AG08396 (cell line): ENCODE measurements at places on chromosomes 12 and 14.
A peak's percentile ranks its signal among the peaks of the same experiment; 100 is the strongest.

GRCh38 chr12:67026487-67027246 is 242.5 kb upstream of the CAND1 start:
- no peak for DNase-seq

DNA sequence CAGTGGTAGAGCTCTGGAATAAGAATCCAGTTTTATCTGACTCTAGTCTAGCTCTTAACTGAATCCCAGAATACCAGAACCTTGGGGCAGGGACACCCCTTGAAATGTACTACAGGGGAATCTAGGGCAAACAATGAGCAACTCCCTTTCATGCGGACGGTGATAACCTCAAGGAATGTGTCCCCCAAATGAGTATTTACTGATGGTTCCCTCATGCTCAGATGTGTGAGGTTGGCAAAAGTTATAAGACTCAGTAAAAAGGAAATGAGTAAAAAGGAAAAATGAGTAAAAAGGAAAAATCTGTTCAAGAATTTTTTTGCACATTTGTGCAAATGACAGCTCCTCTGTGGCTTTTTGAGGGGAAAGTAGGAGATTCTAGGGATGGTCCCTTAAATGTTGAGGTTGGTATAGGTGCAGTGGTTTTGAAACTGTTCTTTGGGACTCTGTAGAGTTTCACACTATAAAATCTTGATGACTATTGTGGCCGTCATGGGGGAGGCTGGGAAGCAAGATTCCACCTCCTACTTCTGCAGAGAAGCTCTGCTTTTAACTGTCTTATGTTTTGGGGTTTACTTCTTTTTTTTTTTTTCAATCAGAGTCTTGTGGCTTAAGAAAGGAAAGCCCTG is 58.6 kb downstream of the NRXN3 start:
- no peak for DNase-seq

DNA sequence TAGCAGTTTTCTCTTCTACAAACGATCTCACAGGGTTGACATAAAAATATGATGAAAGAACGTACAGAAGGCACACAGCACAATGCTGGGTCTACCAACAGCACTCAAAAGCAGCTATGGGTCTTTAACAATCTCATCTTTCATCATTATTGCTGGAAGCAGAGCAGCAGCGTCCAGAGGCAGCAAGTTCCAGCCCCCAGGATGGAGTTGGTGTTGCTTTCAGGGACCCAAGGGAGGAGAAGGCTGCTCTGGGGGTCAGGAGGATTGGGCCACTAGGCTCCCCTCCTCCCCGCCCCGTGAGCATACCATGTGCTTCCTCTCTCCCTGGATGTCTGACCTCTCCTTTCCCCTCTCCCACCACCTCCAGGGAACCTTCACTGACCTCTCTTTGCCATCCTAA is 13.3 kb downstream of the KCTD10 start:
- no peak for DNase-seq

DNA sequence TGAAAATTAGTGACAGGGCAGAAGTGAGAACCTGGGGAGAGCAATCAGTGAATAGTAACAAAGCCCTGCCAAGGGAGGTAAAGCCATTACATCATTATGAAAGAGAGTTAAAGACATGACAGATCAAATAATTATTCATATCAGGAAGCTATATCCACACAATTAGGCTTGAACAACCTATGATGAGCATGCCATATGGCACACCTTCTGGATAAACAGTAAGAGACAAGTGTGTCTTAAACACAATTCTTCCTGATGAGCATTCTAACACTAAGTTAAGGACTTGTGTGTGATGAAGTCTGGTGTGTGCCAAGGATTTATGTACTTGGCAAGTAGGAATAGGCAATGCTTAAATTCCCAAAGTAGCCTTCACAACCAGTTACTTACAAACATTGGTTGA is 76.1 kb downstream of the GALNT4 start:
- no peak for DNase-seq

DNA sequence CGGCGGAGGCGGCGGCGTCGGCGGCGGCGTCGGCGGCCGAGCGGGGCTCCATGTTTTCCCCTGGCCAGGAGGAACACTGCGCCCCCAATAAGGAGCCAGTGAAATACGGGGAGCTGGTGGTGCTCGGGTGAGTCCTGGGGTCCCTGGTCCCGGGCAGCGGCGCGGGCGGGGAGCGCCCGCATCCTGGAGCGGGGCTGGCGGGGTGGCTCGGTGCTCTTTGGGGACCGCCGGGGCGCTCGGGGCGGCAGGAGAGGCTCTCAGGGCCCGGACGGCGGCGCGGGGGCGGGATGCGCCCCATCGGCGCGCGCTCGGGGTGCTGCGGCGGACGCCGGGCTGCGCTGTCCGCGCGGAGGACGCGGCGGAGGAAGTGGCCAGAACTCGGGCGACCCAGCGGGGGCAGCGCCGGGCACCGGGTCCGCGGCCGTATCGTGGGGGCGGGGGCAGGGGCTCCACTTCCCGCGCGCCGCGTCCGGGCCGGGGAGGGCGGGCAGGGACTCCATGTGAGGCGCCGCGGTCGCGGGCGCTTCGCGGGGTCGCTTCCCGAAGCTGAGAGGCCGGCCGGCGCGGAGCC is 485 bp downstream of the PELI2 start:
- peak; percentile 45 for DNase-seq

DNA sequence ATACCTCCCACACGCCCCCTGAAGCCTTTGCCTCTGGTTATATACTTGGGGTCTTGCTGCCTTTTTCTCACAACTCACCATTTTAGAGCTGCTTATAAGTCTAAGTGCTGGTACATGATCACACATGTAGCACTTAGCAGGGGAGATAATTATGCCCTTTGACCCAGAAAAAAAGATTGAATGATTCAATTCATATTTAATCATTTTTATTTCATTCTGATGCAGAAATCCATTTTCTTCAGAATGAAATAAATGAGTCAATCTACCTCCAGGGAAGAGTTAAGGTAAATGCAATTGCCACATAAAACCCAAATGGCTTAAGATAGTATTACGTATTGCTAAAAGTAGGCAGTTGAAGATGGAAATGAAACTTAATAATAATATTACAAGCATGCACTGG is 414.6 kb upstream of the PRICKLE1 start:
- no peak for DNase-seq

- DNase-seq: peak; percentile 85
These were observed at the start of gene MDP1 for GRCh38 chr14:24215495-24216344. TSS of gene MDP1 (minus strand) at chr14:24216066. CDS start at chr14:24215955, 111 bp downstream.

DNA sequence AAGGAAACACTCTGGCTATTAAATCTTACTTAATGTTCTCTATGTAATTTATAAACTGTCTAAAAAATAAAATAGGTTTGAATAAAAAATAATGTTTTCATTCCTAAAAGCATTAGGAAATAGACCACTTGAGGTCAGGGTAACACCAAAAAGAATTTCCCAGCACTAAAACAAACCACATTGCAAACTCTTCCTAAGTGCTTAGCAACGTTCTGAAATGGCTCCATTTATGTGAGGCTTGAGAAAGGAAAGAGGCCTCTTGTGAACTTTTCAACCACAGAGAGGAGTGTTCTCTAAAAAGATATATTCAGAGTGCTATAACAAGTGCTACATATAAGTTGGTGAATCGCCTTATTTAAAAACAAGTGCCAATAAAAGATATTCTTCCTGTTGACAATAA is 42.7 kb downstream of the ALX1 start:
- DNase-seq: no peak

- peak; percentile 49 for DNase-seq
These were observed 6.7 kb downstream of the CDKN1B start for GRCh38 chr12:12723681-12724420.

GRCh38 chr14:70144046-70144445 is 44.7 kb downstream of the SLC8A3 start:
- no peak for DNase-seq

DNA sequence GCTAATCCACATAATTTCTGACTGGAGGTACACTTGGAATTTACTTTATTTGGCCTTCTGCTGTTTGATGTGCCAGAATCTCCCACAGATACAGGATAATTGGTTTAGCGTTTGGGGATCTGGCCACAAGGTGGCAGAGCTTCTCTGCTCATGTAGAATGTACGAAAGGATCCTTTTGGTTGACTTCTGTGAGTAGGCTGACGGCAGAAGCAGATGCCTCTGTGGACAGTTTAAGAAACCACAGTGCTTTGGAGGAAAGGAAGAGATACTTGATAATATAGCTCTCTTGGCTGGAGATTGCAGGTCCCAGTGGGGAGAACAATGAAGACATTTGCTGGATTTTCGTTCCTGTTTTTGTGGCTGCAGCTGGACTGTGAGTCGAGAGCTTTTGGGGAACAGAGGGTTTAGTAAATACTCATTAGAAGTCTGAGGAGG is 75.3 kb upstream of the OR4E1 start:
- peak; percentile 40 for DNase-seq
